ENCODE measurements at places on chromosomes 12 and 14.

DNA sequence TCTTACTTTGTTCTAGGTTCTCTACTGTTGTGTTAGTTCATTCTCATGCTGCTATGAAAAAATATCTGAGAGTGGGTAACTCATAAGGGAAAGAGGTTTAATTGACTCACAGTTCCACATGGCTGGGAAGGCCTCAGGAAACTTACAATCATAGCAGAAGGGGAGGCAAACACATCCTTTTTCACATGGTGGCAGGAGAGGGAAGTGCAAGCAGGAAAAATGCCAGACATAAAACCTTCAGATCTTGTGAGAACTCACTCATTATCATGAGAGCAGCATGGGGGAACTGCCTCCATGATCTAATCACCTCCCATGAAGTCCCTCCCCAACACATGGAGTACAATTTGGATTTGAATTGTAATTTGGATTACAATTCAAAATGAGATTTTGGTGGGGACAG lies 69.6 kb downstream of the MGST1 start:
- DNase-seq, result no peak

- DNase-seq, result no peak
Observed at GRCh38 chr12:110556705-110557104, 26.4 kb downstream of the PPTC7 start.

DNA sequence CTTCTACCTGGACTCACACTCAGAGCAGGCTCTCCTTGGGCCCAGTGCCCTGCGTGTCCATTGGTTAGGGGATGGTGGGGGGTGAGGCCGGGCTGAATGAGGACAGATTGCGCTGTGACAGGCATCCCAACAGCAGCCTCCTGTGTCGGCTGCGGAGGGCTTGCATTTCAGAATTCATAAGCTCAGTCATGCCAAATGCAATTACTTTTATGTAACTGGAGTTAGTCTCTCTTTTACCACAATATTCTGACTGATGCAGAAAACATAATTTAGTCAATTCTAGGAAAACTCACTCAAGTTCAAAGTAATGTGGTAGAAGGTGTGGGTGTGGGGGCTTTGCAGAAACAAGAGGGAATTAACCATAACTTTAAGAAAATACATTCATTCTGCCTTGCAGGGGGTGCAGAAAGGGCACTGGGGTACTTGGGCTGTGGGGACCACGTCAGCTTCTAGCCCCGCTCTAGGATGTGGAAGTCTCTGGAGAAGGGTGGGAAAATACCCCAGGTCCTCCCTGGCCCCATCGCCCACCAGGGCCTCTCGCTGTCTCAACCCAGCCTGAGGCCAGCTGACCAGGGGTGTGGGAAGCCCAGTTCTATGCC lies 257.7 kb downstream of the ADGRD1 start:
- DNase-seq, result no peak

DNA sequence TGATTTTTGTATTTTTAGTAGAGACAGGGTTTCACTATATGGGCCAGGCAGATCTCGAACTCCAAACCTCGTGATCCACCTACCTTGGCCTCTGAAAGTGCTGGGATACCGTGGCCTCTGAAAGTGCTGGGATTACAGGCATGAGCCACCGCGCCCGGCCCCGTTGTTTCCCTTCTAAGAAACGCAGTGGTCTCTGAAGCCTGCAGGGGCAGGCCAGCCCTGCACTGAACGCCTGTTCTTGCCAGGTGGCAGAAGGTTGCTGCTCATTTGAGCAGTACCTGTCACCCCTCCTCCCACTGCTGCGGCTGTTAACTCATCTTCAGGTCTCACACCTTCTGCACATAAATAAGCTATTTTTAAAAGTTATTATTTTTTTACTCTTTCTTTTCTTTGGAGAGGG lies 24.3 kb downstream of the GPRC5A start:
- DNase-seq, result no peak
